T1000 (cell line): ENCODE measurements at places on chromosomes 1 and 21.

GRCh38 chr1:10990828-10991227 lies 21.6 kb upstream of the TARDBP start:
- no peak for DNase-seq

GRCh38 chr1:95301614-95302013 lies 67.6 kb downstream of the RWDD3 start:
- no peak for DNase-seq

DNA sequence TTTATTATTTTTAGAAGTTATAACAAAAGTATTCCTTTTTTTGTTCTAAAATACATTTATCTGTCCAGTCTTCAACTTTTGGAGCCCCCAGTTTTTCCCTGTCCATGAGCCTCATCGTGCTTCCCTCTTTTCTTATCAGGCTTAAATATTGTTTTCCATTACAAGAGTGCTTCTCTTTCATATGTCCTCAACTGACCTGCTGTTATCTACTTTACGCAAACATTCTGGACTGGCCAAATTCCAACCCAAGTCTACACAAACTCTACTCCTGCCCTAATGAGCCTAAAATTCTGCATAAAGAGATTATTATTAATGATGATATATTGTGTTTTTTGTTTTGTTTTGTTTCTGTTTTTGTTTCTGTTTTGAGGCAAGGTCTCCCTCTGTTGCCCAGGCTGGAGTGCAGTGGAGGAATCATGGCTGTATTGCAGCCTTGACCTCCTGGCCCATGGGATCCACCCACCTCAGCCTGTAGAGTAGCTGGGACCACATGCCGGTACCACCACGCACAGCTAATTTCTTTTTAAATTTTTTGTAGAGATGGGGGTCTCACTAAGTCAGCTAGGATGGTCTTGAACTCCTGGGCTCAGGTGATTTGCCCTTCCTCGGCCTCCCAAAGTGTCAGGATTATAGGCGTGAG lies 318.8 kb upstream of the NEGR1 start:
- DNase-seq = no peak

DNA sequence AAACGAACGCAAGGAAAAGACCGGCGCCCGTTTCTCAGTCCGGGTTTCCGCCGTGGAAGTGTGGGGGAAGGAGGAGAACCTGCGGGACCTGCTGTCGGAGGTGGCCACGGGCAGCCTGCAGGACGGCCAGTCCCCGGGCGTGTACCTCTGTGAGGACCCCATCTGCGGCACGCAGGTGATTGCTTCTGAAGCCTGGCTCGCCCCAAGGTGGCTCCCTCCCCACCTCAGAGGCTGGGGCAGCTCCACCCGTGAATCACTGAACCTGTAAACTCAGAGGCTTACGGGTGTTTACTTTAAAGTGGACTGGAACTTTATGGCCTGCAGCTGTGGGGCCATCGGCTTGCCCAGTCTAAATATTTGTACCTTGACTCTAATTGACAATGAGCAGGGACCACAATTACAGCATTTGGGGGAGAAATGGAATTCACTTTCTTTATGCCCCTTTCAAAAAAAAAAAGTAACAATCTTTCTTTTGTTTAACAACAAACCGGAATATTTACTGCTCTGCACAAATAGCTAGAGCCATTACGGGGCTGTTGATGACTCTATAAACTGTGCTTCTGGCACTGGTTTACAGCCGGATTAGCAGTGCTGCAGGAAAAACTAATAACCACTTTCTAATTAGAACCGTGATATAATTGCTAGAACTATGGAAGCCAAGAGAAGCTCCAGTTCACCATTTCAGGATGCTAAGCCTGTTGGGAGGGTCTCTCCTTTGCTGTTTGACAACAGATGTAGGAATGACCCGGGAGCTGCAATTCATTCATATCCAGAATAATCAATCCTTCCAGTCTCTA lies 454.8 kb downstream of the KIF26B start:
- no peak for DNase-seq

DNA sequence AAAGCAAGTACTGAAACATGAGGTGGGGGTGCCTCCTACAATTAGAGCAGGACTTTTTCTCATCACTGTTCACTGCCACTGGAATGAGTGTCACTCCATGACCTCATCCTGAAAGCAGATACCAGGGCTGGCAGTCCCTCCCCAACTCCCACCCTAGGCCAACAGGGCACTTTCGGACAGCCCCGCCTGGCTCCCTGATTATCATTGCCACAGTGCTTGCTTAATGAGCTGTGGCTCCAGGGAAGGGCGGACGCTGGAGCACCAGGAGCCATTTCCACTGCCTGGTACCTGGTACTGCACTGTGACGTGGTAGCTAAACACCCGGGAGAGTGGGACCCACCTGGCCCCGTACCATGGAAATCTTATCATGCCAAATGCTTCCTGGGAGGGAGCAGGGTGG lies 22.3 kb downstream of the SLC9A1 start:
- DNase-seq = no peak

DNA sequence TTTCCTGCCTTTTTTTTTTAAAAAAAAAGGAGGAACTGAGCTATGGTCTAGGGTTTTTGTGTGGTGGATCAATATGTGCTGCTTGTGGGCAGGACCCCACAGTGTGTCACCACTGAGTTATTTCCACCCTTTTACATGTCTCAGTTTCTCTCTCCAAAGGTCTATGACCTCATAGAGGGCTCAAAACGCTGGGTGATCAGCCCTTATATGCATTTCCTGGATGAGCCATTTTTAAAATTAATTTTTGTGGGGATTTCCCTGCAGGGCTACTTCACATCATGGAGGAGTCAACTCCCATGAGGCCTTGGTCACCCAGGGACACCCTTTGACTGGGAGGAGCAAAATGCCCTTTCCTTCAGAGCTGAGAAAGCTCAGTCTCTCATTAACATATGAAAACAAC lies 20.7 kb upstream of the HAO2 start:
- DNase-seq = no peak

DNA sequence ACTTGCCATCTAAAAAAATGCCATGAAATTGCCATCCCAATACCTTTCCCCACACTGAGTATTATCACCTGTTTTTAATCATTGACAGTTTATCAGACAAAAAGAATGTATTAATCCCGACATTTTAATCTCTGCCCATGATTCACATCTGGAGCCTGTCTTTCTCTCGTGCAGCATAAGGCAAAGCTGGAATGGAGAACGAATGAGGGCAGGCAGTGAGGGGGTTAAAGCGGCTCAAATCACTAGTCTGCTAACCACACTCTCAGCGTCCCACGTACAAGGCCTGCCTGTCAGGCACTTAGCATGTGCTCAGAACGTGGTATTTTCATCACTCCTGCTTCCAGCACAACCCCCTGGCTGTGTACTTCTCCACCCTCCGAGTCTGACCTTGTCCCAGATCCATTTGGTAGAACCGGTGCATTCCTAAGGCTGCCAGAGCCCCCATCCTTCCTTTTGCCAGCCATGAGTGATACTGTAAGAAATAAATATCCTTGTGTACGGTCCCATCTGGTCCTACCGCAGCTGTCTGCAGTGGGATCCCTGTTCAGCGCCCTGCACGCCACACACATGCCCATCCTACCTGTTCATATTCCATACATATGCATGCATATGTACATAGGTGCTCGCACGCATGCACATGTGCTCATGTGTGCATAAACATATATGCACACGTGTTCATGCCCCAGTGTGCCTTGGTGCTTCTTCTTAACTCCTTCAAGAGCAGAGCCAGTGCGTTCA lies 34.6 kb upstream of the FHAD1 start:
- no peak for DNase-seq

- DNase-seq = no peak
These were observed 65.7 kb downstream of the GADD45A start for GRCh38 chr1:67750691-67751054.

GRCh38 chr1:37958690-37959089 lies 11.8 kb upstream of the INPP5B start:
- no peak for DNase-seq

DNA sequence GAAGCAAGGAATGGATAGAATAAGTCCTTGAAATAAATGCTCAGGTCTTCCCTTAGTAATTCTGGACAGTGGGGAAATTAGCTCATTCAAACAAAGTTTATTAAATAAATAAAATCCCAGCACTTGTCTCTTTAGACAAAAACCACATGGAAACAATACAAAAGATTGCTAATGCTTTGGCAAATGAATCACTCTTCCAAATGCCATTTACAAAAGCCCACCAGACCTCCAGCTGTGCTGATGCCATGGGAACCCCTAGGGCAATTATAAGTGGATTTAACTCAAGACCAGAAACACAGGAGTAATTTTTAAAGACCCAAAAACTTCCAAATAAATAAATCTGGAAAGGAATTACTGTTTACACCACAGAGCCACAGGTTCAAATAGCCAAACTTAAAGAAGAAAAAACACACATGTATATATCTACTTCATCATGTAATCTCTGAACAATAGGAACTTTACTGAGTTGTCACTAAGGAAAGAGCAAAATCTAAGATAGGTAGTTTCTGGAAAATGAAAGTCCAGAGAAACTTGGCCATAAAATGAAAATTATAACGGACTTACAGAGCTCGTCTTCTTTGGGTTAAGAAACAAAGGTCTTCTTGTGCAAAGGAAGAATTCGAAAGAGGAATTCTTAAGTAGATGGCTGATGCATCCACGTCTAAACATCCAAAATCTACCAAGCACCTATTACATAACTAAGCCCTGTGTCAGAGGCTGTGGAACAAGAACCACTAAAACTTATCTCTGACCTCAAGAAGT lies 399.4 kb downstream of the SMYD3 start:
- no peak for DNase-seq

- DNase-seq = no peak
These were observed 9.1 kb downstream of the INKA2 start for GRCh38 chr1:111729946-111730681.

- DNase-seq = no peak
These were observed 22.8 kb downstream of the INSL5 start for GRCh38 chr1:66778266-66778665.

DNA sequence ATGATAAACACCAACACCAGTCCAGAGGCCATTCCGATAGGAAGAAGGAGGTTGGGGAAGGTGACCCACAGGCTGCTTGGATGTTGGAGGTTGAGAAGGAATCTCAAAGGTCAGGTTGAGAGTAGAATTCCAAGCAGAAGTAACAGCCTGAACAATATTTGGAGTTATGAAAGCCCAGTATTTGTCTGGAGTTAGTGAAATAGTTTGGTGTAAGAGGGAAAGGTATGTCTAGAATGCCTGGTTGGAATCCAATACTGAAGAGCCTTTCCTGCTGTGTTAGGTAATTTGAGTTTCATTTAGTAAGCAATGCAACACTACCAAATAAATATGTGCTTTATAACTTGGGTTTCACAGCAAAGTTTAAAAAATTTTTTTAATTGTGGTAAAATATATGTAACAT lies 70.5 kb upstream of the MCOLN3 start:
- no peak for DNase-seq

DNA sequence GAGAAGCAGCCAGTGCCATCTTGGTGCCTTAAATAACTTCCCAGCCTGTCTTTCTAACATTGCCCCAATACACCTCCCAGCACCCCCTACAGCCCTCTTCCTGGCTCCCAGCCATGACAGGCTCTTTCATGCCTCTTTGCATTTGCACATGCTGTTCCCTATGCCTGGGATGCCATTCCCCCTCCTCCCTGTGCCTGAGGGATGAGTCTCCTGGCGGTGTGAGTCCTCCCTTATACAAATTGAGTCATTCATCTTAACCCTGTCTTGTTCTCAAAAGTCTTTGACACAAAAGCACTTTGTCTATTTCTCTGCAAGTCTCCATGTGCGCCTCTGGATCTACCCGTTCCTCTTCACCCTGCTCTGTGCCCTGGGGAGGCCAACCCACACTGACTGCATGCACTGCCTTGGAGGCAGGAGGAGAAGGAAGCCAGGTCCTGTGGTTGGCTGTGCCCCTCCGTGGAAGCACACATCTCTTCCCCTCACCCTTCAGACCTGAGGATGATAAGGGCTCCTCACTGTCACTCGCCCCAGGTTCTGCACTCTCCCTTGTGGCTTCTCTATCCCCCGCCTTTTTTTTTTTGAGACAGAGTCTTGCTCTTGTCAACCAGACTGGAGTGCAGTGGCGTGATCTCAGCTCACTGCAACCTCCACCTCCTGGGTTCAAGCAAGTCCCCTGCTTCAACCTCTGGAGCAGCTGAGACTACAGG lies 25.1 kb downstream of the CDCP2 start:
- no peak for DNase-seq

- peak; percentile 28 for DNase-seq
These were observed 1.4 kb downstream of the IER5 start for GRCh38 chr1:181089676-181090544.

DNA sequence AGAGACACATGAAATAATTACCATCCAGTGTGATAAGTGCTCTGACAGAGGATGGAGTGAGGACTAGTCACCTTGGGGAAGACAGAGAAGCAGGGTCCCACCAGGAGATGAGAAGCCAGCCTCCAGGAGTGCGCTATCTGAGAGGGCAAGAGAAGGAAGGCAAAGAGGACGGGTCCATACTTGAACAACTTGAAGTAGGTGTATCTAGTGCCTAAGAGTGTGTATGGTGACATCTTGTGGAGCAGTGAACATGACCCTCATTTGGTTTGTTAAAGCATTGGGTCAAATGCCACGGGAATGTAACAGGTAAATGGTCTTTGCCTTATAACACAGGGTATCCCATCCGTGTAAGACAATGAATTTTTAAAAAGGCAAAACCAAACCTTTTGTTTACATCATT lies 39.8 kb downstream of the MRPL39 start:
- DNase-seq = no peak

DNA sequence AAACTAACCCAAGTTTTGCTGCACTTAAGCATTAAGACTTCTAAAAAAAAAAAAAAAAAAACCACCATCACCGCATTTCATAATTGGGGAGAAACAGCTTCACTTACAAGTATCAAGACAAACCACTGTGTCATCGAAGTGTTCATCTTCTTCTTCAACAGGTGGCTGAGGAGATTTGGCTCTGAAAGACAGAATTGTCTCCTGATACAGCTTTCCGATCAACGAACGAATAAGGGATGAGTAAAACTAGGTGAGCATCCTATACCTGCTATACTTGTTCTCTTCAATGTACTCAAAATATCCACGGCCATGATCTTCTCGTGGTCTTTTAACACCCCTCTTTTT lies 2.0 kb downstream of the HNRNPU start:
- no peak for DNase-seq

DNA sequence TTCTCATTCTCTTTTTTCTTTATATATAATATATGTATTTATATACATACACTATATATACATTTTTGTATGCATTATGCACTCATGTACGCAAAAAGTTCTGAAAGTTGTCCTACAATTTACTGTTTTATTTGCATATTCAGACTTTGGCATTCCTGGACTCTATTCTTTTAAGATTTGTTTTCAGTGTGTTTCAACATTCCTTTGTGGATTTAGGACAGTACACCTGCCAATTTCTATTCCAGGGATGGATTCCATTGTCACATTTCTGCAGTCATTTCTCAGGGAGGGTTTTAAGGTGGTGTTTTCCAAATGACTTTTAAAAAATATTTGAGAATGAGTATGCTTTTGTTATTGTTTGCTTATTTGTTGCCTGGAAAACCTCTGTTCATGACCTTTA lies 76.2 kb downstream of the TPR start:
- no peak for DNase-seq

DNA sequence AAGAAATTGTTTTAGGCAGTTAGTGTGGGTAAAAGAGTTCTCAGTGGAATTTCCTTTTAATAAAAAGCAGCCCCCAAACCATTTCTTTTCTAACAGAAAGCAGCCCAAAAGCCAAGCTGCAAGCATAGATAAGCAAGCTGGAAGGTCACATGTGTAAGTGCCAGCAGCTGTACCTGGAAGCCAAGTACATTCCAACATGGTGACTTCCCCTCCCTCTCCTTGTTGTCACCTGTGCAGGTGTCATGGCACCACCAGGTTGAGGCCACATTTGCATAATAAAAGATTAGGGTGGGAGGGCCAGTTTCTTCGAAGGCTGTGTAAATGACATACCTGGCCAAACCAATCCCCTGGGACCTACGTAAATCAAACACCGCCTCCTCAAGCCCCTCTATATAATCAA lies 240.3 kb upstream of the RAB4A start:
- DNase-seq = no peak

- DNase-seq = no peak
These were observed 4.5 kb upstream of the IL10RB start for GRCh38 chr21:33261635-33262034.
